ENCODE measurements at places on chromosomes 6 and 20.

DNA sequence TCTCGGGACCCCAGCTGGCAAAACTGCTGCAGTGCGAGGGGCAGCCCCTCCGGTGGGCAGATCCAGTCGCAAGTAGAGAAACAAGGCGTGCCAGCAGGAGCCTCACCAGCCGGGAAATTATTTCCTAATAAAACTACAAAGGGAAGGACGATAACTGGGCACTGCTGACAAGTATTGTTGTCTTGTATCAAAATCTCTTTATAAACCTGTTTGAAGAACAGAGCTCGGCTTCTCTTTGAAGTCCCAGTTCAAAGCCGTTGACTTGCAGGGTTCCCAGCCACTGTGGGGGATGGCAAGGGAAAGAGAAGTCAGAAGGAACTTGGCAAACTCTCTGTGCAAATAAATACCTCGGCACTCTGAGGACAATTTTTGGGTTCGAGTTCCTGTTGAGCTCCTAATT, 504.5 kb downstream of the CD83 start:
- no peak for DNase-seq

DNA sequence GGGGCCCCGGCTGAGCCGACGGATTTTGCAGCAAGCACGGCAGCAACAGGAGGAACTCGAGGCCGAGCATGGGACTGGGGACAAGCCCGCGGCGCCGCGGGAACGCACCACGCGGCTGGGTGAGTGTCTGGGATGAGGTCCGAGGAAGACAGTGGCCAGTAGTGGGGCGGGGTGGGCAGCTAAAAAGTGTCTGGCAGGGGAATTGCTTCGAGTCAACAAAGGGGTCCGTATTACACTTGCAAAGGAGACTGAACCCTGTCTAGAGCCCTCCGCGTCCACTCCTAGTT, 356 bp downstream of the BYSL start:
- DNase-seq = no peak

DNA sequence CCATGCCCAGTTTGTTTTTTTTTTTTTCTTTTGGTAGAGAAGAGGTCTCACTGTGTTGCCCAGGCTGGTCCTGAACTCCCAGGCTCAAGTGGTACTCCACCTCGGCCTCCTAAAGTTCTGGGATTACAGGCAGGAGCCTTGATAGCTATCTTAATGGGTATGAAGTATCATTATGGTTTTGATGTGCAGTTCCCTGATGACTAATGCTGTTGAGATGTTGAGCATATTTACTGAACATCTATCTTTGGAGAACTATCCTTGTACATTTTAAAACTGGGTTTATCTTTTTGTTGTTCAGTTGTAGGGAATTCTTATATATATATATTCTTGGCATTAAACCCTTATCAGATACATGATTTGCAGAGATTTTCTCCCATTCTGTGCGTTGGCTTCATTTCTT, 21.4 kb upstream of the MYL9 start:
- DNase-seq = no peak

DNA sequence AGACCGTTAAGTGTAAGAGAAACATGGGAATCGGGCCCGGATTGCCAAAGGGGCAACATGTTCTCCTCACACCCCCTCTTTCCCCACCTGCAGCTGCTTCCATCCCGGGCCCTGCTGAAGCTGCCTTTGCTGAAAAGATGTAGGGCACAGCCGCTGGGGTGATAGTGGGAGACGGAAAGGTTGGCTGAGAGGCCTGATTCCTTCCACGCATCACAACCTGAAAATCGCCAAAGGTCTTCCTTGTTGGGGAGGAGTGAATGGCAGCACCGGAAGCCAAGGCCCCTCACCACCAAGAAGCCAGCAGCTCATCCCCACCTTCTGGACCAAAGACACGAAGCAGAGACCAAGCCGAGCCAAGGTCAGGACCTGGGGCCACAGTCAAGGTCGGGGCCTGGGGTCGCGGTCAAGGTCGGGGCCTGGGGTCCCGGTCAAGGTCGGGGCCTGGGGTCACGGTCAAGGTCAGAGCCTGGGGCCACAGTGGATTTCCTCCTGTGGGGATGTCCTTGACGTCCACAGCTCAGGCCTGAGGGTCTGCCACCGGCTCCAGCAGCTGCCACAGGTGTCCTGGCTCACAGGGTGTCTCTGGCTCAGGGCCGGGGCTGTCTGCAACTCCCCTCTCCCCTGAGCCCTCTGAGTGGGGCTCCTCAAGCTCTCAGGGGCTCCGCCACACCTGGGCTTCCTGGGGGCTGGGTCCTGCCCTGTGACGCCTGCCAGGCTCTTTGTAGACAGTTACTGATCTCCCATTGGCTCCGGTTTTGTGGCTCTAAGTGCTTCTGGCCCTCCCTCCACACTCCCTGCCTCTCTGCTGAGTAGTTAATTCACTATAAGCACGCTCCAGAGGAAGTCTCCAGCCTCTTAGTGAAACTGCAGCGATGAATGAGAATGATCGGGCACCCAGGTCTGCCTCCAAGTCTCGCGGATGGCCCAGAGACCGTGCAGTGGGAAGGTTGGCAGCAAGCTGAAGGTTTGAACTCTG, 5.5 kb upstream of the CHRNA4 start:
- no peak for DNase-seq

GRCh38 chr20:39004508-39004907, 42.4 kb downstream of the DHX35 start:
- no peak for DNase-seq

DNA sequence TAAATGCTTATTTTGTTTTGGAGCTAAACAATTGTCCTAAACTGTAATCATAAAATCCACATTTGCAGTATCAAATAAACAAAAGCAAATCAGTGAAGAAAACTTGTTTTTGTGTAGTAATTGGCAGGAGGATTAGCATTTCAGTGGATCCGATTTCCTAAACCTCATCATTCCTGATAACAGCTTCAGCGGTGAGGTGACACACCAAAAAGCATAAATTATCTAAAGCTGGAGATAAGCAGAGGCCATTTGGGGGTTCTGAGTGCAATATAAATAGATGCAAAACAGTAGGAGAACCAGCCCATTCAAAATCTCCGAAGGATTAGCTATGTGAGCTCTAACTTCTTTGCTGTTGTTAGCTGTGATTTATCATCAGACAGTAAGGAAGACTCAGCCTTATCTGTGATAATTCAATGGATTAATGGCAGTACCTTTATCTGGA, 235.8 kb downstream of the EPHA7 start:
- no peak for DNase-seq

- no peak for DNase-seq
Observed at GRCh38 chr6:16749516-16750485, 11.5 kb downstream of the ATXN1 start.

DNA sequence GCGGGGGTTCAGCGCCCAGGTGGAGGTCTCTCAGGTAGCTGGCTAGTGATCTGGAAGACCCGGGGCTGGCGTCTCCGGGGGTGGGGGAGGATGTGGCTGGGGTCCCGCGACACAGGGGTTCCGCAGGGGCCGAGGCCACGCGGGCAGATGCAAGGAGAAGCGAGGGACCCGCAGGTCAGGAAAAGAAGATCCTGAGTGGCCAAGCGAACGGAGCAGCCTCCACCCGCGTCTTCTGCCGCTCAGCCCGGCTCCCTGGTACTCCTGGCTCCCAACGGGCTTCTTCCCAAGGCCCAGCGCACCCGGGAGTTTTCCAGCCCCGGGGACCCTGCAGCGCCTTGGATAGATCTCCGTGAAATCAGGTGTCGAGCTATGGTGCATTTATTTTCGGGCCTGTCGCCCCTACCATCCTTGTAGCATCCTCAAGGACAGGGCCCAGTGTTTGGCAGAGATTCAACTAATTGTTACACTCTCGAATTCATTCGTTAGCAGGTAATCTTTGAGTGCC, 682 bp upstream of the CHD6 start:
- no peak for DNase-seq

GRCh38 chr20:44186201-44186600, 787 bp downstream of the JPH2 start:
- DNase-seq = no peak

GRCh38 chr20:50815162-50815989, 20.5 kb downstream of the BCAS4 start:
- DNase-seq = no peak

- no peak for DNase-seq
Observed at GRCh38 chr6:17491416-17492142, 98.2 kb downstream of the CAP2 start.

DNA sequence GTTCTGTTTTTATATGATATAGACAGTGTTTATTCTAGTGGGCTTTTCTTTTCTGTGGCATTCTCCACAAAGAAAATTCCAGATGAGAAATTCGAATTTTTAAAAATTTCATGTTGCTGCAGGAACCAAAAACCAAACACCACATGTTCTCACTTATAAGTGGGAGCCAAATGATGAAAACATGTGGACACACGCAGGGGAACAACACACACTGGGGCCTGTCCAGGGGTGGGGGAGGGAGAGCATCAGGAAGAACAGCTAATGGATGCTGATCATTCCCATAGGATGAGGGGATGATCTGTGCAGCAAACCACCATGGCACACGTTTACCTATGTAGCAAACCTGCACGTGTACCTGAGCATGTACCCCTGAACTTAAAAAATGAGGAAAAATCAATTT, 499.0 kb upstream of the SLC35B3 start:
- no peak for DNase-seq

- DNase-seq = no peak
Observed at GRCh38 chr6:97361286-97361685, 78.3 kb upstream of the MMS22L start.

- DNase-seq = no peak
Observed at GRCh38 chr6:34246563-34247391, 2.0 kb downstream of the SMIM29 start.

- no peak for DNase-seq
Observed at GRCh38 chr6:158643836-158644230, 710 bp downstream of the DYNLT1 start.

DNA sequence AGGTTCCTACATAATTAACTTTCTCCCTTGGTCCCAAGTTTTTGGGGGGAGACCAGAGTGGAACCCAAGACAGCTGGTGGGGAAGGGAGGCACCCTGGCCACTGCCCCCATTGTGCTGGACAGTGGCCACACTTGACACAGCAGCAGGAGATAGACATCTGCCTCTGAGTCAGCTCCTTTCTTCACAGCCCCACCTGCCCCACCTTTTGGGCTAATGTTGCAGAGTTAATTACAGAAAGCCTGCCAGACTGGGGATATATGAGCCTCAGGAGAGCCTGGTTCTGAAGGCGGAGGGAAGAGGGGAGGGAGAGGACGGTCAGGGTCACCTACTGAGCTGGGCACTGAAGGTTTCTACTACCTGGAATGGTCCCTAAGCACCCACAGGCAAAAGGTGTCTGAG, 50.6 kb downstream of the MAFB start:
- DNase-seq = no peak

DNA sequence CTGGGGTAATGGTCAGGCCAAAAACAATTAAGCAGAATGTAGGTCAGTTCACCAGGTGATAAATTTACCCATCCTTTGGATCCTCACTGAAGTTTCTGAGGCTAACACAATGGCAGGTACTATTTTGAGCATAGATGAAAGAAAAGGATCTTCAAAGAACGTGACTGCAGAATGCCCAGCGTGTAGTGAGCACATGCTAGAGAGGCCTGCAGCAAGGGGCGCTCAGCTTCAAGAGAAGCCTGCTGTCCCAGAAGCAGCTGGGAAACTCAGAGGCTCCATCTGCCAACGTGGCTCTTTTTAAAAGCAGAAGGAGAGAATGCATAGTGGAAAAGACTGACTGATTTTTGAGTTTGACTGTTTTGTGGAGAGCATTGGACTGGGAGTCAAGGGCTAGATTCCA, 57.4 kb downstream of the CD83 start:
- no peak for DNase-seq

- DNase-seq = no peak
Observed at GRCh38 chr20:3165473-3166337, 6.0 kb upstream of the FASTKD5 start.

- no peak for DNase-seq
Observed at GRCh38 chr6:80182308-80182707, 75.8 kb downstream of the BCKDHB start.

DNA sequence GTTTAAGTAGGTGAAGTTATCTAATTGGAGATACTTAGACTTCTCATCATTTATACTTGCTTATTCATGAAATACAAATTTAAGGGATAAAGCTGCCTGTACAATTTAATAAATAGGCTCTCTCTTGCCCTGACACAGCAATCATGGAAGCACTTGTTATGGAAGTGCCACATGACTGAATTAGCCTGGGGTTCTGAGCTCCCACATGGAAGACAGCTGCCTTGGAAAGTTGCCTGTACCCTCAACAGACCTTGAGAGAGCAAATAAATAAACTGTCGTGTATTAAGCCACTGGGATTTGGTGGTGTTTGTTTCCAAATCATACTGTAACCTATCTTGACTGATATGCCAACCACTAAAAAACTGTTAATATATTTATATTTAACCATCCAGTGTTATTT, 87.0 kb upstream of the RSPO3 start:
- DNase-seq = no peak

DNA sequence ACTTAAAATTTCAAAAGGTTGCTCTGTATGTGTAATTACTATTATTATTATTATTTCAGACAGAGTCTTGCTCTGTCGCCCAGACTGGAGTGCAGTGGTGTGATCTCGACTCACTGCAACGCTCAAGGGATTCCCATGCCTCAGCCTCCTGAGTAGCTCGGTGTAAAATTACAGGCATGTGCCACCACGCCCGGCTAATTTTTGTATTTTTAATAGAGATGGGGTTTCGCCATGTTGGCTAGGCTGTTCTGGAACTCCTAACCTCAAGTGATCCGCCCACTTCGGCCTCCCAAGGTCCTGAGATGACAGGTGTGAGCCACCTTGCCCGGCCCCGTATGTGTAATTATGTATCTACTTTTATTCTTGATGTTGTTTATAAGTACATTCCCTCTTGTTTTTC, 65.3 kb upstream of the ZNF217 start:
- no peak for DNase-seq

GRCh38 chr20:1335961-1336698, 7.2 kb upstream of the SDCBP2 start:
- DNase-seq = no peak

DNA sequence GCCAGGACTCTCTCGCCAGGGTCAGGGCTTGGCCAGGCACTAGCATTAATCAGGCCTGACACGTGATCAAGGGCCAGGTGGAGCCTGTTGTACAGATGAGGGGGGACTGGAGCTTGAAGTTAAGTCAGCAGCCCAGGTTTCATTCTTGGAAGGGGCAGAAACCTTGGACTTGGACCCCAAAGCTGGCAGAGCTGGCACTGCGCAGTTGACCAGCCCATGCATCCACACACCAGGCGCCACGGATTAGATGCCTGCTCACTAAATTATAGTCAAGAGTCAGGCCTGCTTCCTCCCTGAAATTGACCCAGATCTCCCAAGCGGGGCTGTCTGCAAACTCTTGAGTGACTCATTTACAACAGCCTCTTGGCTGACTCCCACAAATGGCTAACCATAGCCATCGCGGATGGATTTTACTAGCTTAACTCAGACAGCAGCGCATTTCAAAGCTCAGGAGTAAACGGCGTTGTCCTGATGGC, 4.1 kb upstream of the TAF4 start:
- no peak for DNase-seq
